ENCODE measurements at places on chromosomes 3 and 15.

DNA sequence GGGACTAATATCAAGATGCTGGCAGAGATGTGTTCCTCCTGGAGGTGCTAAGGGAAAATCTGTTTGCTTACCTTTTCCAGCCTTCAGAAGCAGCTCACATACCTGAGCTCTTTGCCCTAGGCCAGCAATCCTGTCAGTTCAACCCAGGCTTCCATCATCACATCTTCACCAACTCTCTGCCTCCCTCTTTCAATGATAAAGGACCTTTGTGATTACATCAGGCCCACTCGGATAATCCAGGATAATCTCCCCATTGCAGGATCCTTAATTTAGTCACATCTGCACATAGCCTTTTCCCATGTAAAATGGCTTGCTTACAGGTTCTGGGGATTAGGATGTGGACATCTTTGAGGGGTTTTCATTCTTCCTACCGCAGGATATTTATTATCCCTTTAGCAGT is 58.3 kb downstream of the NSUN3 start:
- DNase-seq, result no peak

GRCh38 chr3:100912976-100913545 is 80.2 kb downstream of the ABI3BP start:
- no peak for DNase-seq

DNA sequence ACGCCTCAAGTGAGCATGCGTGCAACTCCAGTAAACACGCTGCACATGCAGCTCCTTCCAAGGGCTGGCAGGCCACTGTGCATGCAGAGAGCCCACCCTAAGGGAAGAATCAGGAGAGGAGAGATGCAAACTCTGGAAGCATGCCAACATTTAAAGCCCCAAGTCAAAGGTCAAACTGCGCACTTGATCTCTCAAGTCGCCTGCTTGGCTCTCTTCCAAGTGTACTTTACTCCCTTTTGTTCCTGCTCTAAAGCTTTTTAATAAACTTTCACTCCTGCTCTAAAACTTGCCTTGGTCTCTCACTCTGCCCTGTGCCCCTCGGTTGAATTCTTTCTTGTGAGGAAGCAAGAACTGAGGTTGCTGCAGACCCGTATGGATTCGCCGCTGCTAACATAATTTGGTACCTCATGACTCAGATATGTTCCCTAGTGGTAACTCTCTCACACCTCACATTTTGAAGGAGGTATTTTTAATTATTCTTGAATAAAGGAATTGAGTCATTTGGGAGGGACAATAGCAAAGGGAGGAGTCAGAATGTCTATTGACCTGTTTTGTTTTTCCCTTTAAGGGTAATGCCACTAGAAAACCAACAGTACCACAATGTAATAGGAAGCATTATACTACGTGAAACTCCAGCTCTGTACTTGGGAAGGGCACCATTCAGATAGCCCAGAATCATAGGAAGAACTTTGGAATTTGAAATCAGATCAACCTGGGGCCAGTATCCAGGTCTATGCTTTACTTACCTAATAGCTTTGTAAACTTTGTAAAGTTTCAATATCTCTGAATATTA is 19.6 kb upstream of the DGKG start:
- DNase-seq, result no peak

DNA sequence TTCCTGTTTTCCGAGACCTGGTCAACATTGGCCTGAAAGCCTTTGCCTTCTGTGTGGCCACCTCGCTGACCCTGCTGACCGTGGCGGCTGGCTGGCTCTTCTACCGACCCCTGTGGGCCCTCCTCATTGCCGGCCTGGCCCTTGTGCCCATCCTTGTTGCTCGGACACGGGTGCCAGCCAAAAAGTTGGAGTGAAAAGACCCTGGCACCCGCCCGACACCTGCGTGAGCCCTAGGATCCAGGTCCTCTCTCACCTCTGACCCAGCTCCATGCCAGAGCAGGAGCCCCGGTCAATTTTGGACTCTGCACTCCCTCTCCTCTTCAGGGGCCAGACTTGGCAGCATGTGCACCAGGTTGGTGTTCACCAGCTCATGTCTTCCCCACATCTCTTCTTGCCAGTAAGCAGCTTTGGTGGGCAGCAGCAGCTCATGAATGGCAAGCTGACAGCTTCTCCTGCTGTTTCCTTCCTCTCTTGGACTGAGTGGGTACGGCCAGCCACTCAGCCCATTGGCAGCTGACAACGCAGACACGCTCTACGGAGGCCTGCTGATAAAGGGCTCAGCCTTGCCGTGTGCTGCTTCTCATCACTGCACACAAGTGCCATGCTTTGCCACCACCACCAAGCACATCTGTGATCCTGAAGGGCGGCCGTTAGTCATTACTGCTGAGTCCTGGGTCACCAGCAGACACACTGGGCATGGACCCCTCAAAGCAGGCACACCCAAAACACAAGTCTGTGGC is 16.9 kb downstream of the TMEM43 start:
- DNase-seq, result peak; percentile 47

DNA sequence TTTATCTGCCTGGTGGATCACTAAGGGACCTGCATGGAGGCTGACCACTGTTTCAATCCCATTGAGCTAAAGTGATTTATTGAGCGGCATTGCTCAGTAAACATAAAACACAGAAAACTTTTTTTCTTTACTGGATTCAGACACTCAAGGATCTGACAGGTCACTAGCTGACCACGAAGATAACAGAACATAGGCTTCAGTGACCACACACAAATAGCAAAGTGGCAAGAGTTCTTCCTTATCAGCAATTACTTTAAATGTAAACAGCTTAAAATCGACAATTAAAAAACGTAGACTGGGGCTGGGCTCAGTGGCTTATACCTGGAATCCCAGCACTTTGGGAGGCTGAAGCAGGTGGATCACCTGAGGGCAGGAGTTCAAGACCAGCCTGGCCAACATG is 48.7 kb downstream of the STAG1 start:
- no peak for DNase-seq

GRCh38 chr3:123586131-123586530 is 1.3 kb upstream of the HACD2 start:
- peak; percentile 32 for DNase-seq

GRCh38 chr3:156098437-156099035 is 21.8 kb upstream of the KCNAB1 start:
- DNase-seq, result no peak

DNA sequence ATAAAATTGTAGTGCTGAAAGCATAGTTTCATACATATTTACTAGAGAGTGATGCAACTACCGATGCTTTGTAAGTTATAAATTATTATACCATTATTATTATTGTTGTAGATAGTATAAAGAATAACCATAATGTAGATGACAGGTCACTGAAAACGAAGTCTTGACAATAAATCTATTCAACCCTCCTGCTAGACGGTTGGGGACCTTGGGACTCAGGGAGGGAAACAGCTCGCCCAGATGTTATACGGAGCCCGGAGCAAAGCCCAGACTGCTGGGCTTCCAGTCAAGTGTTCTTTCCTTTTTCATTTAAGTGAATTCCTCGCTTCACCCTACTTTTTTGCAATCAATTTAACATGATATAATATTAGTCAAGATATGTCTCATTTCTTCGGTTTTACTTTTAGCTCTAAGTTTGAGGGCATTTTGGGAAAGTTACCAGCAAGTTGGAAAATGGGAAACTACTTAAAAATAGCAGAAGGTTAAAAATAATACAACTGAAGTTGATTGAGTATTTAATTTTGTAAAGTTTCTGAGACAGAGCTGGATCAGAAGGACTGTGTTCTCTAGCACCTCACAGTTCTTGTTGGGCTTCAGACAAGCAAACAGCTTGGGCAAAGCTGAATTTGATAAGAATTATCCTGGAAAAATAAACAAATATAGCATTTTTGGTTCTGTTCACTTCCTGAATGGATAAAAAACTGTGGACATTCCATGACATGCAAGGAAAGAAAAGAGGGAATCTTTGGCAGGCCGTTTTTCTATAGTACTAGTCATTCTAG is 173.4 kb upstream of the TP63 start:
- no peak for DNase-seq

DNA sequence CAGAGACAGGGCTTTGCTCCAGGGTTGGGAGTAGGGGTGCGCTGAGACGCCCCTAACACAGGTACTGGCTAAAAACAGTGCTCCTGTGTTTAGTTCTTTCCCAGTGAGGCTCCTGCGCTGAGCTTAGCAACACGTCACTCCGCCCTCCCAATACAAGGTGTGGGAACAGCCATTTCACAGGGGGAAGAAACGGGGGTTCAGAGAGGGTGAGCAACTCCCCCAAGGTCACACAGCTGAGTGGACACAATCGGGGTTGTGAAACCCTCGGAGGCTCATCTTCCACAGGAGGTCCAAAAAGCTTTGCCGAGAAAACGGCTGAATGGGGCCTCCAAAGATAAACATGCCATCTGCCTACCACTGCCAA is 628 bp downstream of the PRRT3 start:
- DNase-seq, result no peak

DNA sequence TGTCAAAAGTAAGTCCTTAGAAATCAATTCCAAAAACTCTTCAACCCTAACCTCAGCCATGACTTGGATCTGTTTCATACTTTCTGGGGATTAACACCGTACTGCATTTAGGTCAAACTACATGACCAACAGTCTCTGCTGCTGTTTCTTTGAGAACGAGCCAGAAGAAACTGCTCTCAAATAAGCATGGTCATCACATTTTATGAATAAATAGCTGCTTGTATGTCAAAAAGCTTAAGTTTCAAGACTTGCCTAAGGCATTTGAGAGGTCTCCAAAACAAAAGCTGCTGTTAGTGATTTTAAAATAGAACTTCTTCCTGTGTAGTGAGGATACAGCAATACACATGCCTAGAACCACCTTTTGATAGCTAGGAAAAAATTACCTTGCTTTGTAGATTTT is 166.3 kb upstream of the CHRM5 start:
- no peak for DNase-seq

DNA sequence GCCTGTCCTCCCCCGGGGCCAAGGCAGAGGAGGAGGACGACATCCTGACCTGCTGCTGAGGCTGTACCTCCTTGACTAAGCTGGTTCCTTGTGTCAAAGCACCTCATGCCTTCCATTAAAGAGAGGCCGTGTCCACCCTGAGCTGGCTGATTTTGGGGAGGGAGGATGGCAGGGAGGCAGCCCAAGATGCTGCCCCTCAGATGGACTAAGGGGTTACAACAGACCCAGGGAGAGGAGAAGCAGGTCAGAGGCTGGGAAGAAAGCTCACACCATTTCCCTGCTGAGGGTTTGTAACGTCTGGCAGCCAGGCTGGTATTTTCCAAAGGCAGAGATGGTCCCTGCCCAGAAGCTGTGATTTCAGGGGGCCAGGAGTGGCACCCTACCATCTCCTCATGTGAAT is 2.7 kb upstream of the ITIH3 start:
- no peak for DNase-seq

DNA sequence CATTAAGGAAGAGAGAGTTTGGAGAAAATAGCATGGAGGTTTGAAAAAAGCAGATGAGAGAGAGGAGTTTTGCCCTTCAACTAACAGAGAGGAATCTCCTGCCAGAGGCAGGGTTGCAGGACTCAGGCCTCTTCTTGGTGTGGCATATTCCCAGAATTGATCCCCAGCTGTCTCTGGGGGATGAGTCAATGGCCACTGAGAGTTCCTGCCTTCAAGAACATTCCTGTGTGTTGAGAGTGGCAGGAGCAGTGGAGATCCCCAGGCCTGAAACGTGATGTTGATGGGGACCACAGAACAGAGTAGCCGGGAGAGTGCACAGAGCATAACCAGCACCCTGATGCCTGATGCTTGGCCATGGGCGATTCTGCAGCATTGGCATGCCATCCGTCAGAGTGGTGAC is 348.4 kb upstream of the THBS1 start:
- DNase-seq, result no peak

- no peak for DNase-seq
Measured at GRCh38 chr3:170488802-170489201, 70.1 kb downstream of the CLDN11 start.

GRCh38 chr3:41900265-41900664 is 61.6 kb downstream of the ULK4 start:
- no peak for DNase-seq

DNA sequence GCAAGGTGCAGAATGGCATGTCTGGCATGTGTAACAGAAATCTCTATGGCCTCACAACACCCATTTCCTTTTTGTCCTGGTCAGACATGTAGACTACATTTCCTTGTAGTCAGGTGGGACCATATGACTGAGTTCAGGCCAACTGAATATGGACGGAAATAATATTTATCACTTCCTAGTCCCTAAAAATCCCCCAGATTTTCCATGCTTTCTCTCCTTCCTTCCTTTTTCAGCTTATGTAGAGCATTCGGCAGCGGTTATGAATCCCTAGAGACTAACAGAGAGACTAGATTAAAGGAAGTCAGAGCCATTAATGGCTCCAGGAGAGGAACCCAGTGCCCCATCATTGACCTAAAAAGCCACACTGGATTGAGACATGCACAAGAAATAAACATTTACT is 35.8 kb downstream of the SLC9A9 start:
- DNase-seq, result no peak

DNA sequence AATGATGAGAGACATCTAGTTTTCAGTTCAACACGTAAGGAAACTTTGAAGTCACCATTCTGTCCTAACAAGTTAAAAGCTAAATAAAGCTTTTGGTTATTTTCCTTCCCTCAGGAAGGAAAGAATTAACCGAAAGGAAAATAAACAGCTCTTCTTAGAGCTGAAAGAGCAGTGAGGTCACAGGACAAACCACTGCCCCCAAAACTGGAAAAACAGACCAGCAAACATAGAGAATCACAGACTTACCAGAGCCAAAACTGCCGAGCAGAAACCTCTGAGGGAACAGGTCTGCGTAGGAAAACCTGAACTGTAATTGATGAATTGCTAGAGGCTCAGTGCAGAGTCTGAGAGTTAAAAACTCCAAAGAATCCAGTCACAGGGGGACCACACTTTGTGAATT is 14.7 kb downstream of the USP50 start:
- DNase-seq, result no peak

GRCh38 chr3:187504435-187504834 is 136.2 kb downstream of the RTP4 start:
- no peak for DNase-seq

- DNase-seq, result peak; percentile 88
Measured at GRCh38 chr15:78108300-78109084, 16.1 kb downstream of the SH2D7 start.

- peak; percentile 70 for DNase-seq
Measured at GRCh38 chr3:171566803-171567422, 106.7 kb upstream of the TNIK start.

GRCh38 chr3:16568115-16568514 is 37.1 kb downstream of the DAZL start:
- no peak for DNase-seq

- no peak for DNase-seq
Measured at GRCh38 chr3:186583831-186584230, 13.3 kb downstream of the DNAJB11 start.

DNA sequence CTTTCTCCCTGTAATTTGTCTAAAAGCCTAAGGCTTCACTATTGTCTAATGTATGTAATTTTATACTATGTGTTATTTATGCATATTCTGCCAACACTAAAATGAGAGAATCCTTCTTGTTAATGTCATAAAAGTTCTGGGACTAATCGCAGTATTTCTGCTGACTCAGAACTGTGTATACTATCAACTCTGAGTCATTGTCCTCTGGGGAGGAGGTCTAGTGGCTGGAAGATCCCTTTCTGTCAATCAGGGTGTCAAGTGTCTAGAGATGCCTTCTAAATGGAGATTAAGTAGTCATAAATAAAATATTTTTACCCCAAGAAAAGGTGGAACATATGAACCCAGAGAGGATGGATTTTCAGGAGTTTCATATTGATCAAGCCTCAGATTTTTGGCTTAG is 473.4 kb downstream of the AGBL1 start:
- no peak for DNase-seq

- no peak for DNase-seq
Measured at GRCh38 chr15:69337138-69337537, 38.4 kb downstream of the PAQR5 start.

- no peak for DNase-seq
Measured at GRCh38 chr15:64045774-64046420, 388 bp downstream of the DAPK2 start.

- no peak for DNase-seq
Measured at GRCh38 chr3:112376241-112376911, 43.4 kb downstream of the CD200 start.

All from CD4-positive, alpha-beta T cell treated with Interleukin-2 at 100 ng/mL for 4 hours (primary cell).